ENCODE measurements at places on chromosomes 6 and 20.

DNA sequence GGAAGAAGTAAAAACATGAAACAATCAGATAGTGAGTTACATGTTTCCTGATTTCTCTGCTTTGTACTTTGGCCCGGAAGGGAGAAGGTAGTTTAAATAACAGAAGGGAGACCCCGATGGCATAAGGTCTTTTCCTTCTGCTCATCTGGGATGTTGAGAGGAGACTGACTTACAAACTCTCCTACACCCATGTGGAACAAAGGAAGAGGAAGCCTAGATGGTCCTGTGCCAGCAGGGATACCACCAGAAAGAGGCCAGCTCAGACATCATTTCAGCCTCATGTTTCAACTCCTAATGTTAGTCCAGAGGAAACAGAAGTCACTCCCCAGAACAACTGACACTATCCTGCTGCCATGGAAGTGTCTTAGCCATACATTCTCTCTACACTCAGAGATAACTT is 250.7 kb upstream of the NOX3 start:
- DNase-seq = no peak

GRCh38 chr6:89372506-89372901 is 20.0 kb upstream of the UBE2J1 start:
- DNase-seq = no peak

GRCh38 chr6:132202574-132202973 is 198.7 kb downstream of the MOXD1 start:
- no peak for DNase-seq

- DNase-seq = no peak
Observed at GRCh38 chr6:136669299-136669699, 119.1 kb upstream of the MAP7 start.

GRCh38 chr6:158815379-158815724 is 3.8 kb downstream of the EZR start:
- DNase-seq = no peak

DNA sequence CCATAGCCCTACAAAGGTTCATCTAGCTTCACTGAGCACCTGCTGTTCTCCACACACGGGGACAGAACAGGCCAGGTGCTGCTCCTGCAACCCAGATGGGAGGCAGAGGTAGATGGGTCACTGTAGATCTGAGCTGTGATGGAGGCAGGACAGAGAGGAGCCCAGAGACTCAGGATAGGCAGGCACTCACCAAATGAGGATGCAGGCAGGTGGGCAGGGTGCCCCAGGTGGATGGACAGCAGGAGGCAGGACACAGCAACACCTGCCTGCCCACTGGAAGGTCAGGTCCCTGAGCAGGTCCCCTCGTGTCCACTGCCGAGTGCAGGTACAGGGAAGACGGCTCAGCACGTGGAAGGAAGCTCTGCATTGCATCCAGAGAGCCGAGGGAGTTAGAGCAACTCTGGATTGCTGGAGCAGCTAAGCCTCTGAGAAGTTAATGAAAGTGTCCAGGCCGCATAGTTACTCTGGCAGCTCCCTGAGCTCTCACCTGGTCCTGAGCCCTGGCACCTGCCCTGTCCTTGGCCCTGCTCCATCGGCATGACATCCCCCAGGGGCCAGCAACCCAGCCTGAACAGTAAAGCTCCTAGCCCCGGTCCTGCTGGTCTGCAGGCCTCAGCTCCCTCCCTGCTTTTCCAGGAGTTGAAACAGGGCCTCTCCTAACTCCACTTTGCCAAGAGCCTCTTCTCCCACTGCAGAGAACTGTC is 4.9 kb upstream of the YTHDF1 start:
- DNase-seq = no peak

DNA sequence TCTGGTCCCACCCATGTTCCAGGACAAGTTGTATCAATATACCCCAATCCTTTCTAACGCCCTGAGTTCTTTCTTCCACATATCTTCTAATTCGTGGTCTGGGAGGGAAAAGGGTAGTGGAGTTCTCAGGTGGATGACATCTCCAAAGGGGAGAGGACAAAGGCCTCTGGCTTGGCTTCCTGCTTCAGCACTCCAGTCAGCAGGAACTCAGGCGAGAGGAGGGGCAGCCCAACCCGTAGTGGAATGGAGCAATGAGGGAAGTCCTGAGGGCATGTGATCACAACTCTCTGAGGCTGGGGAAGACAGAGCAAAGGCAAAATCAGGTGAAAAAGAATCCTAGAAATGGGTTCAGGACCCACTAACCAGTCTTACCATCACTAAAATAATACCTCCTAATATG is 9.6 kb upstream of the NRM start:
- no peak for DNase-seq

GRCh38 chr6:90100059-90100665 is 196.5 kb downstream of the BACH2 start:
- DNase-seq = no peak

GRCh38 chr6:33613795-33614168 is 7.3 kb upstream of the ITPR3 start:
- no peak for DNase-seq

GRCh38 chr6:150713487-150713886 is 113.8 kb downstream of the PLEKHG1 start:
- DNase-seq = no peak

- no peak for DNase-seq
Observed at GRCh38 chr6:7479801-7480266, 61.6 kb upstream of the DSP start.

DNA sequence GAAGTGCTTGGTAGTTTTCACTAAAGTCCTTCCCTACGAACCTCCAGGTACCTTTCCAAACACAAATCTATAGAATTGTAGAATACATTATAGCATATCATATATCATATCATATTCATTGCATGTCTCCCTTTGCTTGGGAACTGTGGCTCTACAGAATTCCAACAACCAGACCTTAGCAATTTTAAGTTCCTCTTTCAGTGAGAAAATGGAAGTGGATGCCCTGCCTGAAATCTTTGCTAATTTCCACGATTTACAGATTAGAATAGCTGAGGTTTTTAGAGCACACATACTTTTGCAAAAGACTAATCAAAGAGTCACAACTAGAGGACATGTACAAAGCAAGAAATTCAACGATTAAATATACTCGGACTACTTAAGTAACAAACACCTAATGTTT is 78.6 kb downstream of the TNFRSF21 start:
- no peak for DNase-seq

- no peak for DNase-seq
Observed at GRCh38 chr6:77106992-77107391, 356.3 kb downstream of the HTR1B start.

DNA sequence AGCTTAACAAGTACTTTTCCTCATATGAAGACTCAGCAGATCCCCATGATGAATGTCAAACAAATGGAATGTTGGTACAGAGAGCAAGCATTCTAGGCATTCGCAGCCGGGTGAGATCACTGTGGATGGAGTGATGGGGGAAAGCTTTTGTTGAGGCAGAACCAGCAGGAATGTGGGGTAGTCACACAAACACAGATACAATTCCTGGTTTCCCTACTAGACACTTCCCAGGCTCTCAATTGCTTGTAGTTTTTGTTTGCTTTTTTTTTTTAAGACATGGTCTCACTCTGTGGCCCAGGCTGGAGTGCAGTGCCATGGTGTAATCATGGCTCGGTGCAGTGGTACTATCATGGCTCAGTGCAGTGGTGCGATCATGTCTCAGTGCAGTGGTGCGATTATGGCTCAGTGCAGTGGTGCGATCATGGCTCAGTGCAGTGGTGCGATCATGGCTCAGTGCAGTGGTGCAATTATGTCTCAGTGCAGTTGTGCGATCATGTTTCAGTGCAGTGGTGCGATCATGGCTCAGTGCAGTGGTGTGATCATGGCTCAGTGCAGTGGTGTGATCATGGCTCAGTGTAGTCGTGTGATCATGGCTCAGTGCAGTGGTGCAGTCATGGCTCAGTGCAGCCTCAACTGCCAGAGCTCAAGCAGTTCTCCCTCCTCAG is 15.4 kb upstream of the IER3 start:
- no peak for DNase-seq

- DNase-seq = no peak
Observed at GRCh38 chr20:37973059-37973910, 60.0 kb downstream of the TTI1 start.

DNA sequence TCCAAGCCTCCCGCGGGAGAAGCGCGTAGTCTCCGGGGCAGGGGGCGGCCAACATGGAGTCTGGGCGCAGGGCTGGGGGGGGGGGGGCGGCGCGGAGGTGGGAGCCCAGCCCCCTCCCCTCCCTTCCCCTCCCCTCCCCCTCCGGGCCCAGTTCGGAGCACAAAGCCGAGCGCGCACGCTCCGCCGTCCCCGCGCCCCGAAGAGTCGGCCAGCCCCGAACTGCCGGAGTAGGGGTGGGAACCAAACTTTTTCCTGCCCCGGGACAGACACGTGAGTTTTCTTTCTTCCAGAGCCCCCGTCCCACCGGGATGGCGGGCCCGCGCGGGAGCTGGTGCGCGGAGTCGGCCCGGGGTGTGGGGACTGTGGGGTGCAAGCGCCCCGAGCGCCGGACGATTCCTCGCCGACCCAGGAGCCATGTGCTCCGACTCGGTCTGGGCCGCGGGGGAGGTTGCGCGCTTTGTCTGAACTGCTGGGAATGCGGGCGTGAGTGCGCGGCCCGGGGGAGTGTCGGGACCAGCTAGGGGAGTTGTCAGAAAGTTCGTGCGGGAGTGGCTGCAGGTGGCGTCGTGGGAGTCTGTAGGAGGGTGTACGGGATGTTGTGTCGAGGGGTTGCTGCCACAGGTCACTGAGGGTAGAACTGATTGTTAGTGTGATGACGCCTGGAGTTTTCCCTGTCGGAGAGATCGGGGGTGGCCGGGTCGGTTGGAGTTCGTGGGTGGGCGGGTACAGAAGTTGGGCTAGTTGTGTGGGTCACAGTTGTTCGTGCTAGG is 1.2 kb downstream of the TGIF2 start:
- peak; percentile 75 for DNase-seq

DNA sequence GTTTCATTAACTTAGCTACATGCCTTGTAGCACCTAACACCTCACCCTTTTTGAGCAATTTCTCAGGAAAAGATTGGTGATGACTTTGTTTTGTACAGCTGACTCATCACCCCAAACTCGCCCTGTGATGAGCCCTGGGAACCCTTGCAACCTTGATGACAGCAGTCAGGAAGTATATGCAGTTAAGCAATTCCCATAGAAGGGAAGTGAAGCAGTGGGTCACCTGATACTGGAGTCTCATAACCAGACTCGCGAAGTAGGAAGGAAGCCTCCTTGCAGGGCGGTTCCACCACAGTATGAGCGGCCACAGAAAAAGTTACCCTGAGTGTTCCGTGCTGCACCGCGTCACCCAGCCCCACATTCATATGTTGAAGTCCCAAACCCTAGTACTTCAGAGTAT is 82.0 kb upstream of the EDN1 start:
- DNase-seq = peak; percentile 16

- DNase-seq = no peak
Observed at GRCh38 chr6:88443554-88443953, 277.4 kb upstream of the CNR1 start.

DNA sequence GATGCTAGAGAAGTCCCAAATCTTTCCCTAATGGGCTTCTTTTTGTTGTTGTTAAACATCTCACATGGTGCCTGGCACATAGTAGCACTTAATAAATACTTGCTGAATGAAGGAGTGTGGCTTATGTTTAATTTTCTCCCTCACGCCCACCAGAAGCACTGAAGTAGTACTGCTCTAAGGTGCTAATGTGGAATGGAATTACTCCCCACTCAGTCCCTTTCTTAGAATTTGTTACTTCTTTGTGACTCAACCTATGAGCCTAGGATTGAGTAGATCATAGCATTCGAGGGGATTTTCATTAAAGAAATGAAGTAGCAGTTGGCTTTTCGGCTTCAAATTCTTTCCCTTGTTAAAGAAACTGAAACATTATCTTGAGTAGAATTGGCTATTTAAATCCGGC is 192.8 kb downstream of the CLIC5 start:
- no peak for DNase-seq

GRCh38 chr20:36856195-36856594 is 19.7 kb upstream of the TLDC2 start:
- no peak for DNase-seq
